ENCODE measurements at places on chromosomes 1 and 21.

DNA sequence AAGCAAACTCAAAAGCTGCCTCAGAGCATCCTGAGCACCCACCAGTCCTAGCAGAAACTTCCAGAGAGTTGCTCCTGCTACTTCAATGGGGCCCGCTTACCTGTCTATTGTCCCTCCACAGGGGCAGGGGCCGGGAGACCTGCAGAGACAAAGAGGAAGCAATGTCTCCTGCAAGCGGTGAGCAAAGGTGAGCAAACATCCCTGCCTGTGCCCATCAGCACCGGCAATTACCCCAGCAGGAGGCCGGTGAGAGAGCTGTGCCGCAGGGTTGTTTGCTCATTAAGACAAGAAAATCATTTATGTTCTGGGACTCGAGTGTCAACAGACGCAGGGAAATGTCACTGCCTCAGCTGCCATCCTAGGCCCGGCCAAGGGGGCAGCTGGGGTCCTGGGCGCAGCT, 53.8 kb upstream of the TARDBP start:
- DNase-seq, result no peak

GRCh38 chr21:44602463-44602850, 2.1 kb downstream of the KRTAP10-7 start:
- DNase-seq, result no peak

DNA sequence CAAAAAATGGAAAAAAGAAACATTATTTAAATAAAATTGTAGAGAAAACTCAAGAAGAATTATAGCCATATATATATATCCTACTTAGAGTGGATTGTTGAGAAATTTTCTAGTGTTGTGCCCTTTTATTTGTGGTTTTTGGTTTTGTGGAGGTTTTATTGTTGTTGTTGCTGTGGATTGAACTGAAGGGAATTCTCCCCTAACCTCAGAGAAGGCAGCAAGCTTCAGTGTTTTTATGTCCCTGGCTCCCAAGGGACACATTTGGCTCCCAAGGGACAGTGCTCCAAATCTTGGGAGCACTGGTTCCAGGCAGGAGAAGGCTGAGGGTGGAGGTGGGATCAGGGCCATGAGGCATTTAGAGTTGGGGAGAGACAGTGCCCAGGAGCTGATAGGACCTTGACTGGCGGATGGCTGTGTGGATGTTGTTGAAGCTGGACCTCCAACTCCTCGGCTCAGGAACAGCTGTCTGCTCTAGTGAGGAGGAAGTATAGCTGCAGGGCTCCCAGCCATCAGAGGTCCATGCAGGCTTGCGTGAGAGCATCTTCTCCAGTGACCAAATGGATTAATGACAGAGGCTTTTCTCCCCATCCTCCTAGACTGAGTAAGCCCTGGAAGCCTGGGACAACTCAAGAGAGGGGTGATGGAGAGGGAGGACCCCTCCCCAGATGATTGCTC, 100.5 kb downstream of the TEX35 start:
- DNase-seq, result no peak

DNA sequence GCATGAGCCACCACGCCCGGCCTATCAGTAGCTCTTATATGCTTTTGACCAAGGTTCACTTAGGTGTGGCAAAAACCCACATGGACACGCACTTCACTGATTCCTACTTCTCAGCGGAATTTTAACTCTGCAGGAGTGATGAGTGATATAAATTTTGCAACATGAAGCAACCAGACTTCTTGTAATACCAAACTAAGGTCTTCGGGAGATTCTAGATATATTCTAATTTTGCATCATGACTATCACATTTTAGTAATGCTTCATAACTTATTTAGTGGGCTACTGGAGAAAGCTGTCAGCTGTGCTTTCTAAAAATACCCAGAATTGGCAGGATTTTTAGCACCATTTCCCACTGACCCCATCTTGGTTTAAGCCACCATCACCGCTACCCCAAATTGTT, 27.8 kb downstream of the RHCE start:
- DNase-seq, result no peak

GRCh38 chr1:43235451-43236121, 34.2 kb upstream of the TMEM125 start:
- DNase-seq, result peak; percentile 68

DNA sequence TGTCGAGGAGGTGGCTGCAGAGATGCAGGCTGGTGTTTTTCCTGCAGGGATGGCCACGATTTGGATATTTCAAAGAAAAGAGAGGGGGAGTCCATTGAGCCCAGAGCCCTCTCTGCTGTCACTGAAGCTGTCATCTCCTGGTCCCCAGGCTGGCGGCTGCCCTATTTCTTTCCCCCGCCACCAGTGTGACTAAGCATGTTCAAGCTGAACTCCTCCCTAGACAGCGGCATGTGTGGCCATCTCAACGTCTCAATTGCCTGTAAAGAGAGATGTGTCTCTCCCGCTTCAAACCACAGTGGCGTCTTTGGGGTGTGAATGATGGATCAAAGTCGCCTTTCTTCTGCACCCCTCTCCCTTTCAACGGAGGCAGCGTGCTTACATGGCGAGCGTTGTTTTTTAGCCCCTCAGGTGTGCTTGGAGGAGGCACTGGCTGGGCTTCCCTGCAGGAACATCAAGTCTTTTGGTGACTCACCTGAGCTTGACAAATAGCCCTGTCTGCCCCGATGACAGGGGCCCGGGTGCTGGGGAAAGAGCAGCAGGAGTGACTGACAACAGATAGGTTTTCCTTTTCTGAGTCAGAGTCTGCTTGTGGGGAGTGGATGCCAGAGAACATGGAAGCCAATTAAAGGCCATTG, 346.4 kb upstream of the AJAP1 start:
- no peak for DNase-seq

GRCh38 chr1:57175506-57175905, 209.7 kb upstream of the C8B start:
- DNase-seq, result no peak

- no peak for DNase-seq
Observed at GRCh38 chr1:53140451-53140850, 2.0 kb downstream of the SLC1A7 start.

GRCh38 chr1:201946224-201946908, at the start of gene LMOD1:
LMOD1 (minus strand) TSS chr1:201946548; CDS start chr1:201946340, 208 bp downstream.
- peak; percentile 82 for DNase-seq

GRCh38 chr1:1169429-1170214, 4.1 kb upstream of the TTLL10 start:
- DNase-seq, result no peak

- no peak for DNase-seq
Observed at GRCh38 chr1:91537281-91537986, 36.8 kb downstream of the CDC7 start.

DNA sequence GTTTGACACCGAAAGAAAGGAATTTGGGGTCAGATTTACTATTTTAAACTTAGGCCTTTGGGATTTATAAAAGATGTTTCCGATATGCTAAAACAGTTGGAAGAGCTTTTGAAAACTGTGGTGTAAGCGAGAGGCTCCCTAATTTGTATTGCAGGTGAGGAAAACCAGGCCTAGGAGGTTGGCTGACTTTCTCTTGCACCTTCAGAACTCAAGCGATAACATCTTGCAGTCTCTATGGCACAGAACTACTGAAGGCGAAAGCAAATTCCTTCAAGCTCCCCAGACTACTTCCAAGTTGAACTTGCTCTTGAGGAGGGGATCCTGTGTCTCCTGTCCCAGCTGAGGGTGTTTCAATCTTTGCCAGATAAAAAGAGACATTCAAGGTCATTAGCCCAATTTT, 685.7 kb downstream of the ADGRL2 start:
- no peak for DNase-seq

DNA sequence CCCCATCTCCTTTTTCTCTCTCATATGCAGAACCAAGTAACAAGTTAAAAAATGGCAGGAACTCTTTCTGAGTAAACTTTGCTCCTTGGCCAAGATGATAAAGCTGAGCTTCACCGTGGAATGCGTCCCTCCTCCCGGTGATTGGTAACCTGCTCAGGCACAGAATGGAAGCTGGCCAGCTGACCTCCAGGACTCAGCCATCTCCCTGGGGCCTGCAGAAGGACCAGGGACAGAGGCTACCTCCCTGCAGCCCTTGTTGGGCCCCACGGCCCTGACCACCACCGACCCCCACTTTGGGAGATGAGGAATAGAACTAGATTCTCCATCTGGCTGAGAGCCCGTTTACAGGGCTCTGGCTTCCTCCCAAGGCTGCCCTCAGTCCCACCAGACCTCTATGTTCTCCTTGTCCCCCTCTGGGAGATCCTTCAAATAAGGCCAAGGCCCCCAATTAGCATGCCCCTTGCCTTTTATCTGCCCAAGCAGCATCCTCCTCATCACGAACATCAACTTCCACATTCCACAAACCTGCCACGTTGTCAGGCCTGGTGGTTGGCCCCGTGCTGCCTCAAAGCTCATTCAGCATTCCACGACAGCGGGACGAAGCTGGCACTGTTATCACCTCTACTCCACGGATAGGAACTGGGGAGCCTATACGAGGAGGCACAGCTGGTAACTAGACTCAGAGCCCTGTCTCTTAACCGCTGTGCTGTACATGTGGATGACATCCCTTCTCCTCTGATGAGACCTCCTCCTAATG, 74.2 kb downstream of the CD34 start:
- no peak for DNase-seq

DNA sequence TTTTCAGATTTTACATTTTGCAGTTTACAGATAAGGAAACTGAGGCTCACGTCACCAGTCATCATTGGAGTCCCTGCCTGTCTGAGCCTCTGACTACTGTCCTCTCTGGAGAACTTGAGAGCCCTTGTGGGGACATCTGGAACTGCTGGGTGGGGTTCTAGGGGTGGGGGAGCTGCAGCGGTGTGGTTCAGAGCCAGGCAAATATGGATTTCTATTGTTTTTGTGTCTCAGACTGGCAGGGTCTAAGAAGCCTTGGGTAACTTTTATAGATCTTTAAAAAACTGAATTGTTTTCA, 46.9 kb downstream of the IER5 start:
- DNase-seq, result no peak

DNA sequence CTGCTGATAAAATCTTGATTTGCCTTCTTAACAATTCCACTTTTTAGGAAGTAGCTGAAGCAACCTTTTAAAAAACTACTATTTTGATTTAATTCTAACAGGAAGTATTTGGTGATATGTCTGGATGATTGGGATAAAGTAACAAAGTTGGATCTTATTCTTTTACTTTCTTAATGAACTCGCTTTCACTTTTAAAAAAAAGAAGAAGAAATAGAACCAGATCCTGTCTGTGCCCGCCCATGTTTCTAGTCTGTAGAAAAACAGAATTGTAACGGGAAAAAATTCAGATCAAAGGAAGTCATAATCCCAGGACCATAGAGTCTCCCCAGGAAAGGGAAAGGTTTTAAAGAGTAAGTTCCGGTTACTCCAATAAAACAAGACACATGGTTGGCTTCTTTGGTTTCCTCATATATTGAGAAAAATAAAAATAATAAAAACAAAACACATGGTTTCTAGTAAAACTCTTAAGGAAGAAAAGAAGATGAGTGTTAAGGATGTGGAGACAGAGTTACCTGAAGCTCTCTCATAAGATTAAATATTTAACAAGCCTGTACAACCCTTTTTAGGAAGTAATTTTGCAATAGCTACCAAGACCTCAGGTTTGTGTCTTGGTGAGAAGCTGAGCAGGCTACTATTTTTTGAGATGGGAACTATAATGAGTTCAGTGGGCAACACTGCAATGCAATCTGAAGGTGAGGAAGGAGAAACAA, 4.9 kb downstream of the CD48 start:
- no peak for DNase-seq

GRCh38 chr1:238660849-238661248, 725.5 kb upstream of the CHRM3 start:
- no peak for DNase-seq

- peak; percentile 72 for DNase-seq
Observed at GRCh38 chr1:159798893-159799292, 3.3 kb upstream of the FCRL6 start.

DNA sequence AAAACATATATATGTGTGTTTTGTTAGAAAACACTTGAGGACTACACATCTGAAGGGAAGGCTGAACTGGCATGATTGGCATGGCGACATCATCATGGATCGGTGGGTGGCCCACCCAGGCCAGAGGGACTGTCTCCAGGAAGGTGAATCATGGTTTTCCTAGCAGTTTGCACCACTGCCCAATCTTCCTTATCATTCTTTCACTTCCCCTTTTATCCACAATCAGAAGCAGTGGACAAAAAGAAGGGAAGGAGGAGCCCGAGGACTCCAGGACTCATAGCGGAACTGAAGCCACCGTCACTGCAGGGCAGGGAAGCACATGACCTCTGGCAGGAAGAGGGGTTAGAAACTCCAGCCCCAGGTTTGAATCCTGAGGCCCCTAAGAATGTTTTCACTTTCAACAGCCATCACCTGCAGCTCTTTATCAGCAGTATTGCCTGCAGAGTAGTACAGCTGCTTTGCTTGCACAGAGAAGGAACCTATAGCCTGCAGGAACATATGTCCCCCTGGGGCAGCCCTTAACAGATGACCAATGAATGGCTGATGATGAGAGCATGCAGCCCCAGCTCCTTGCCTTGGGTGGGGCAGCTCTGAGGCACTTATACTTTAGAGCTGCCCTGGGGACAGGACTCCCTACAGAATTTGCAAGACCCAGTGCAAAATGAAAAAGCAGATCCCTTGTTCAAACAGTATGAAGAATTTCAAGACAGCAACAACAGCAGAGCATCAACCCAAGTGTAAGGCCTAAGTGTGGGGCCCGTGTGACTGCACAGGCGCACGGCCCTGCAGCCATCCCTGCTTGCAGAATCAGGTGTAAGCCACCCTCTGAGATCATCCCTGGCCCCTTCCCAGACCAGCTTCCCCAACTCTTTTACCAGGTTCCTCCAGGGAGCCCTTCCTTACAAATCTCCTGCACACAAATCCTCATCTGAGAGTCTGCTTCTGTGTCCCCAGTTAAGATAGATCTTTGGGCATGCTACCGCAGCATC, 241.8 kb upstream of the IRF2BP2 start:
- DNase-seq, result no peak

- no peak for DNase-seq
Observed at GRCh38 chr1:158131217-158131616, 49.5 kb upstream of the CD1D start.

DNA sequence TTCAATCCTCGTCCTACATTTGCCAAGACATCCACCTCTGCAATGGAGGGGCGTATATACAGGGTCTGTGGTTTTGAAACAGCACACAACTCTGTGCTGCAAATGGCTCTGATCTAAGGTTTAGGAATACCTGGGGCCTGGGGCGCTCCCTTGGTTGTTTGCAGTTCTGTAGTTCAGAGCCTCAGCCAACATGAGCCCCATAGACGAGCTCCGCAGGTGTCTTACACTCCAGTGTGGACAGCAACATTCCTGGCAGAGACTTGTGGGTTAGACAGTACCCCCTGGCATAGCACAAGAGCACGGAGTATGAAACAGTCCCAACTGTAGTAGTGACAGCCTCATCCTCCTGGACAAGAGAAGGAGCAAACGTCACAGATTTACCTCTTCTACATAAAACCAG, 120.3 kb upstream of the BARHL2 start:
- DNase-seq, result no peak

- no peak for DNase-seq
Observed at GRCh38 chr1:10149231-10149630, 61.1 kb upstream of the KIF1B start.

All from transverse colon (tissue), 4 donors.